Neural progenitor cell (in vitro differentiated cells): ENCODE measurements at places on chromosomes 6 and 20.
A peak's percentile ranks its signal among the peaks of the same experiment; 100 is the strongest.

GRCh38 chr20:56922497-56922896 is 293.4 kb downstream of the TFAP2C start:
- no peak for DNase-seq

- DNase-seq: peak; percentile 62
These were observed 809 bp downstream of the SRPK1 start for GRCh38 chr6:35919827-35920751.

- DNase-seq: no peak
These were observed 27.4 kb downstream of the KCNQ5 start for GRCh38 chr6:72649032-72649984.

GRCh38 chr6:22062807-22063408 is 233.9 kb downstream of the PRL start:
- no peak for DNase-seq

DNA sequence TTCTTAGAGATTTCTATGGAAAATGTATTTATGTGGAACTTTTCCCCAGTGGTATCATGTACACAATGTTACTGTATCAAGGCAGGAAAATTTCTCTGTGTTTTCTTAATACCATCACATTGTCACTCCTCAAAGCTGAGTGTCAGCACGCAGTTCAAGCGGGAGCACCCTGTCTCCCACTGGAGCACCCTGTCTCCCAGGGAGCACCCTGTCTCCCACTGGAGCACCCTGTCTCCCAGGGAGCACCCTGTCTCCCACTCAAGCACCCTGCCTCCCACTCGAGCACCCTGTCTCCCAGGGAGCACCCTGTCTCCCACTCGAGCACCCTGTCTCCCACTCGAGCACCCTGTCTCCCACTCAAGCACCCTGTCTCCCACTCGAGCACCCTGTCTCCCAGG is 51.3 kb downstream of the PSMG4 start:
- no peak for DNase-seq

- peak; percentile 27 for DNase-seq
These were observed 121.4 kb upstream of the DST start for GRCh38 chr6:56764081-56764566.

GRCh38 chr6:11396860-11397259 is 140.7 kb upstream of the TMEM170B start:
- DNase-seq: no peak

- no peak for DNase-seq
These were observed 14.4 kb downstream of the NT5E start for GRCh38 chr6:85464260-85464644.

DNA sequence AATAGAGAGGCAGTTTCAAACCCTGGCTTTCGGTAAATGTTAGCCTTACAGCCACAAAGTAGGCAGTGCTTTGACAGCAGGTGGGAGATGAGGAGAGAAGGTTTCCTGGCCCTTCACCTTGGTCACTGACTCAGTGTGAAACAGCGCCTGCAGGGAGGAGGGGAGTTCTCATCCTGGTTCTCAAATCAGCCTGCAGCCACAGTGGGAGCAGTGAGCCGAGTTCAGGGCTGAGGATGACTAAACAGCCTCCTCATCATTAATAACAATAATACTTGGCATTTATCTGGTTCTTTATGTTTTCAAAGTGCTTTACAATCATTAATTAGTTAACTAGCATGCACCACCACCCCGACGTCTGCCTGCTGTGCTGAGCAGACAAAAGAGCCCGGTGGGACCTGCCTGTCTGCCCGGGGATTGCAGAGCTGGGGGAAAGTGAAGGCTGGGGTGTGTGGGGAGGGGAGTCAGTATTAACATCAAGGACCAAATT is 59.6 kb downstream of the PRDM1 start:
- peak; percentile 27 for DNase-seq

DNA sequence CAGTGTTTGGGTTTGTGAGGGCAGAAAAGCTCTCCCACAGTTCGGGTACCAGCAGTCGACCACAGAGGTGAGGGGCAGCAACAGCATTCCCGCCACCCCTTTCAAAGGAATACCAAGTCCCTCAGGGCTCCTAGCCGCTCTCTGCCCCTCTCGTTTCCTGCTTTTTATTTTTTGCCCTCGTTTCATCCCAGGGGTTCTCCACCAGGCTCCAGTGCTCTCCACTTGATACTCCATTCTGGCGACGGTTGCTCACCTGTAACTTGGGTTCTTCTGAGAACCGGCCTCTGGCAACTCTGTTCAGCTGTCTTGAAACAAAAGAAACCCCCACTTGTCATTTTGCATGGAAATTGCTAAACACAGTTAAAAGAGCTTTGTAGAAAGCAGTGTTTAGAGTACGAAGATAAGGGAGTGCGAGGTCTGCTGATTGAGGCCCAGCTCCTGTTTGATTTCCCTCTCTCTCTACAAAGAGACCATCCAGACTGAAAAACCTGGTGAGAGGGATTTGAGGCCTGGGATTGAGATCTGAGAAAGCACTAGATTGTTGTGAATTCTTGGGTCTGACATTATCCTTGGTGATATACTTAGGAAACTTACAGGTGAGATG is 28.7 kb downstream of the IGF2R start:
- DNase-seq: no peak

GRCh38 chr6:75952128-75952527 is 120.3 kb downstream of the IMPG1 start:
- no peak for DNase-seq

GRCh38 chr6:147382945-147383554 is 125.4 kb upstream of the SAMD5 start:
- peak; percentile 31 for DNase-seq

- no peak for DNase-seq
These were observed 414.3 kb downstream of the CDKAL1 start for GRCh38 chr6:20948556-20948955.

DNA sequence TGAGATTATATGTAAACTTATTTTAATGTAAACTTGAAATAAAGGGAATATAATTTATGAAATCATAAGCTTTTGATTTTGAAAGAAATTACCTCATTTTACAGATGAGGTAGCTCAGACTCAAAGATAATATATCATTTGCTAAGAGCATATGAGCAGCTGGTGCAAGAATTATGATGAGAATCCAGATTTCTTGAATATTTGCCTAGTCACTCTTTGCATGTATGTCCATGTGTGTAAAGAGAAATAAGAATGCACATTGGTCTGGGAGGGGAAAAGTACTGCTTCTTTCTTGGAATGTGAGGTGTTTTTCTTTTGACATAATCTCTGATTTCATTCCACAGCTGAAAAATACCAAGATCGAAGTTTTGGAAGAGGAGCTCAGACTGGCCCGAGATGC is 11.1 kb upstream of the SNRNP48 start:
- no peak for DNase-seq

GRCh38 chr6:107657755-107658461 is 166.2 kb downstream of the SCML4 start:
- no peak for DNase-seq

- DNase-seq: no peak
These were observed 91.0 kb downstream of the TBXT start for GRCh38 chr6:166076625-166077024.

GRCh38 chr6:99064834-99065233 is 117.1 kb upstream of the FBXL4 start:
- no peak for DNase-seq

DNA sequence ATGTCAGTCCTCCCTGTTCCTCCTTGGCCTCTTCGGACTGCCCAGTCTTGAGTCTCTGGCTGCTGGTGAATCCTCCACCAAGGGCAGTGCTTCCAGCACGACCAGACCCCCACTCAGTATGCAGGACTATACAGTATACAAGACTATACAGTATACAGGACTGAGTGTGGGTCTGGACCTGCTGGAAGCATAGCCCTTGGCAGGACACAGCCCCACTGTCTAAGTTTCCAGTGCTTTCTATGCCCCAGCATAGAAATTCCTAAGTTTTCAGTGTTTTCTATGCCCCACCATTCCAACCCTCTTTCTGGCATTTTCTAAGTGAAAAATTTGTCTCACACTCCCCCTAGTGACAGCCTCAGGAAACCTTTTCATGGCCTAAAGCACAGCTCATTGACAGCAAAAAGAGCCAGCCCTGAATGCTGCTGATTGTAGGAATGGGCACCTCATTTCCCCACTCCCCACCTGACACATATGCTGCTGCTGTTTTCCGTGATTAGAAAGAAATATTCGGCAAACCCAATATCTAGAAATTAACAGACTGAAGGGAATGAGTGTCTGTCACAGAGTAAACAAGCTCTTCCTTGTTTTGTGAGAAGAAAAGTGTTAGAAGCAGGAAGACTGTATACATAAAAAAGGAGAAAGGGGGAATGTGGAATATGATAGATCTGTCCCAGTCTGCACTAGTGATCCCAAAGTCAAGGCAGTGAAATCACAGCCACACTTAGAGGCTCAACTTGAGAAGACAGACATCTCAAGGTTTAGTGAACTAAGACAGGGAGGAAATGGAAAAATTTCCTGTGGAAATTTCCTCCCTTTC is 206.9 kb downstream of the IBTK start:
- peak; percentile 67 for DNase-seq

DNA sequence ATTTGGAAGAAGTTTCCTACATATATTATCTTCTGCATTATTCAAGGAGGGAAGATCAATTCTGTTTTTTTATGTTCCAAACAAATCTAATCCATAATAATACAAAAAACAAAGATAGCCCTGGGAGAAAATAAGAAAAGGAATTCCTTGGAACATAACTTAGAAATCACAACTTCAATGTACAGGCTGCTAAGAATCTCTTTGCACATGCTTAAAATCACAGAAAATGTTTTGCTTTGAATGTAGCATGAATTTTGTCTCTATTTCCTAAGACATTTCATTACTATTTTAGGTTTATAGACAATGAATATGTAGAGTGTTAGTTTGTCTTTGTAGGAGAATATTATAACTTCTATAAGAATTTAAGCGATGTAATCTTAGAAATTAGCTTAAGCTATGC is 700.1 kb downstream of the RNF144B start:
- DNase-seq: no peak

DNA sequence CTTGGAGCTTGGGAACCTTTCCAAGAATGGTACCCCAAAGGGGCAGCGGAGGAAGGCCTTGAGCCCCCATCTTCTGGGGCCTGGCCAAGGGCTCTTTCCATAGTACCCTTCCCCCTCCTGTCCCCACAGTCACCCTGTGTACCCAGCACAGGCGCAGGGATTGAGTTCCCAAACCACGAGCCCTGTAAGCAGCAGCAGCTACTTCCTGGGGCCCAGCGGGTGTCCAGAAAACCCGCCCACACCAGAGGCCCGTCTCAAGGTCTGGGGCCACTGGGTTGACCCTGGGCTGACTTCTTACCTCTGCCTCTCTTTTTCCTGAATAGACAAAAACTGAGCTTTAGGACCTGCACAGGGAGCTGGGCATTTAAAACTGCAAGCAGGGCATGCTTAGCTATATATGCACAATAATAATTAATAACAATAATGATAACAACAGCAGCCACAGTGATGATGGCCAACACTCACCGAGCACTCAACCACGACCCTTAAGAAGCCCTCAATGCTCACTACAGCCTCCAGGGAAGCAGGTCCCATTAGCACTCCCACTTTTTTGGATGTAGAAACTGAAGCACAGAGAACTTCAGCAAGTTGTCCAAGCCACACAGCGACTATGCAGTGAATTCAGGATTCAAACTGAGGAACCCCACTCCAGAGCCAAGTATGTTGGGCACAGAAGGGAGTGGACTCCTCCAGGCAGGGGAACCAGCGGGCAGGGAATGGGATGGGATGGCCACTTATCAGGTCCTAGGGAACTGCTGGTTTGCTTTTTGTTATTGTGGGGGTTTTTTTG is 14.5 kb downstream of the NOL4L start:
- no peak for DNase-seq
